Activated CD8-positive, alpha-beta T cell treated with anti-CD3 and anti-CD28 coated beads for 36 hours (primary cell): ENCODE measurements at places on chromosomes 5 and 9.

GRCh38 chr5:2724031-2724581 is 27.4 kb downstream of the IRX2 start:
- H3K4me3 ChIP-seq: no peak overlapping the region
- no peak for DNase-seq
- H3K36me3 ChIP-seq: no peaks in the 10 kb centered on the region
- H3K4me1 ChIP-seq: no peaks in the 10 kb centered on the region
- no peak overlapping the region for H3K27ac ChIP-seq

- no peaks in the 10 kb centered on the region for H3K27me3 ChIP-seq
- DNase-seq: peak; percentile 64
- peaks cover 24% of the 10 kb centered on the region for H3K4me1 ChIP-seq
Observed at GRCh38 chr9:99235926-99236634, 14.0 kb downstream of the SEC61B start.

DNA sequence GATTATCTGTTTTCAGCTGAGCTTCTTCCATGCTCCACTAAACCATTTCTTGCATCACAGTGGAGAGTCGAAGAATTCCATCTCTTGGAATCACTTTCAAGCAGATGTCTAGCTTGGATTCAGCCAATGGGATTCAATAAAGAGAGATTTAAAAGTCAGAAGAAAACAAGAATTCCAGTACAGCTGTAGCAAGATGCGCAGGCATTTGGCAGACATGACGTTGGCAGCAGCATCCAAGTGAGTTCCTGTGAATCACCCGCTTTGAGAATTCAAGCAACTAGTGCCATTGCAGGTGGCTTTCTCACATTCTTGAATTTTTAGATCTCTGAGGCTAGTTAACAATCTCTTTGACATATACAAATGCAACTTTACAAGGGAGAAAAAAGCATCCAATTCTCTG is 467.0 kb downstream of the CDH10 start:
- no peaks in the 10 kb centered on the region for H3K36me3 ChIP-seq
- no peak overlapping the region for H3K4me3 ChIP-seq

DNA sequence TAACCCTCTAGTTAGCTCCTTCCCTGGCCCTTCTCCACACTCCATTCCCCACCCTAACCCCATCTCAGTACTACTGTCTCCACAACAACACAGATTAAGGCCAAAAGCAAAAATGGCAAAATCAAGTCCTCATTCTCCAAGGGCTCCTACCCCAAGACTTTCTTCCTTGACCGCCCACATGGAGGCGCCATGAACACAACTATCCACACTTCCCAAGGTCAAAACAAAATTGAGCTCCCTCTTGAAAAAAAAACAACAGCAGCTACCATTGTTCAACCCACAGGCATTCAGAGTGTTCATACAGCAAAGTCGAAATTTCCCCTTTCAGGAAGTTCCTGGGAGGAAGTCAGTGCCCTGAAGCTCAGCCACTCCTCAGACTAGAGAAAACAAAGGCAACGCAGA is 54.4 kb downstream of the GNAQ start:
- H3K27ac ChIP-seq: peak overlapping the region; percentile 90
- H3K4me1 ChIP-seq: peaks cover 54% of the 10 kb centered on the region
- H3K36me3 ChIP-seq: peaks cover 5% of the 10 kb centered on the region

- H3K4me3 ChIP-seq: no peak overlapping the region
- no peak overlapping the region for H3K27ac ChIP-seq
- no peaks in the 10 kb centered on the region for H3K36me3 ChIP-seq
- H3K4me1 ChIP-seq: peaks cover 13% of the 10 kb centered on the region
Observed at GRCh38 chr5:72951671-72952468, 4.0 kb upstream of the FCHO2 start.

- no peak overlapping the region for H3K27ac ChIP-seq
- H3K27me3 ChIP-seq: peaks cover 10% of the 10 kb centered on the region
- DNase-seq: no peak
- no peaks in the 10 kb centered on the region for H3K4me1 ChIP-seq
Observed at GRCh38 chr9:129720181-129720864, 32.5 kb downstream of the PTGES start.

DNA sequence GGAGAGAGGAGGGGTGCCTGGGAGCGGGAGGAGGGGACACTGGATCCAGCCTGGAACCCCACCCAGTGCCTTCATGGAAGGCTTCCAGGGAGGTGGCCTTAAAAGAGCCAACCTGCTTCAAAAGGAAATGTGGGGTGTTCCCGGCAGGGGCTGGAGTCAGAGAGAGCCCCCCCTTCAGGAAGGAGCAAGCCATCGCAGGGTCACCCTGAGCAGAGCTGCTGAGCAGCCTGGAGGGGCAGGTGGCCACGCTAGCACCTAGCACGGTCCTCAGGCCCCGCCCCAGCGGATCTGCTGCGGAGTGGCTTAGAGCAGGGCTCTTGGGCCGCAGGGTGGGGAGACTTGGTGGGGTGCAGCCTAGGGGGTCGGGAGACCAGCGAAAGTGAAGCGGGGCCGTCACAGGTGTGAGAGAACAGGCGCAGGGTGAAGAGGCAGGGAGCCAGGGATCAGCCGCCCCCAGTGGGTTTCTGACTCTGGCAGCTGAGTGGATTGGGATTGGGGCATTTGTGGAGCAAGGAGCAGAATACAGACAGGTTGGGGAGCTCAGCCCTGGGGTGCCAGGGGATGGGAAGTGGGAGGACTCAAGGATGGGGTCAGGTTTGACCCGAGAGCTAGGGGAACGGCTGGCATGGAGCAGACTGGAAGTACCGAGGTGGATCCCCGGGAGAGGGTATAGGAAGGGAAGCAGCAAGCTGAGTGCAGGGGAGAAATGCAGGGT is 1.5 kb downstream of the LCN2 start:
- H3K36me3 ChIP-seq: no peaks in the 10 kb centered on the region
- no peak overlapping the region for H3K27ac ChIP-seq

- H3K4me1 ChIP-seq: no peaks in the 10 kb centered on the region
- H3K4me3 ChIP-seq: no peak overlapping the region
- no peak overlapping the region for H3K27ac ChIP-seq
- no peaks in the 10 kb centered on the region for H3K36me3 ChIP-seq
Observed at GRCh38 chr9:109775516-109775915, 4.5 kb upstream of the PALM2AKAP2 start.

DNA sequence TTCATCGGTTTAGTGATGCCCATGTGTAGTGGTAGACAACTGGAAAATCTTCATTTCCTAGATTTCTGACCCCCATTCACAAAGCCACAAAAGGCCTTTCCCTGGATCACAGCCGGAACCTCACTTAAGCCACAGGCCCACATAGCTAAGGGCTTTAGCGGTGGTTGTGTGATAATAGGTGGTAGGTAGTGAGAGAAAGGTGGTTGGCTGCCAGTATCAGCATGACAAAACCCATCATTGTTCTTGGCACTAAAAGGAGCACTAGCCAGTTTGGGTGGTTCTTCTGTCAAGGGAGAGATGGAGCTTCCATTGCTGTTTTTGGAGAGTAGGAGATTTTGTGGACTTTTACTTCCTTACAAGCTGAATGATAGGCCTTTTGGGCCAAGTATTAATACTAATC is 9.7 kb upstream of the SLC36A2 start:
- H3K36me3 ChIP-seq: no peaks in the 10 kb centered on the region
- no peak overlapping the region for H3K4me3 ChIP-seq
- no peak for DNase-seq
- no peak overlapping the region for H3K27ac ChIP-seq

DNA sequence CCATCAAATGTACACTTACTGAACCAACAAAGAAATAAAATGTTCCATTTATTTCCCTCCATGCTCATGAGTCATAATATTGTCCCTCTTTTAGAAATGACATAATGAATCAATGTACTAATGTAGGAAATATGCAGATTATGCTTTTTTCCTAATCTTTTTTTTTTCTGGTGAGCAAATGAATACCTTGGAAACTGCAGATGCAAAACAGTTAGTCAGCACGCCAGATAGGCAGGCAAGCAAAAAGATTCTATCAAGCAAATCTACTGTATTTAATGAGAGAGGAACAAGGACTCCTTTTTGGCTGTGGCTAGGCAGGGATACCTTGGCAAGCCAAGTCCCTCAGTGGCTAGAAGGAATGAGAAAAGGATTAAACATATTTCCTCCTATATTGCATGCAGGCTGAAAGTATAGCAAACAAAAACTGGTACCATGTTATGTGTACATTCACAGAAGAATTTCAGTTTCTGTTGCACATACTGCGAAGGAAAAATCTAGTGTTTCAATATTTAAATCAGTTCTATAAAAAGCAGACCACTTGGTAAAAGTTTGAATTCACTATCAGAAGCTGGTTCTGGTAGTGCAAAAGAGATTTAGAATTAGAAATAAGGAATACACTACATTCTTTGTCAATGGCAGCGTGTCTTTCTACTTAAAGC is 605.4 kb downstream of the TLE1 start:
- H3K27ac ChIP-seq: no peak overlapping the region
- H3K27me3 ChIP-seq: no peaks in the 10 kb centered on the region
- no peak overlapping the region for H3K4me3 ChIP-seq
- no peak for DNase-seq
- no peaks in the 10 kb centered on the region for H3K4me1 ChIP-seq
- no peaks in the 10 kb centered on the region for H3K36me3 ChIP-seq

DNA sequence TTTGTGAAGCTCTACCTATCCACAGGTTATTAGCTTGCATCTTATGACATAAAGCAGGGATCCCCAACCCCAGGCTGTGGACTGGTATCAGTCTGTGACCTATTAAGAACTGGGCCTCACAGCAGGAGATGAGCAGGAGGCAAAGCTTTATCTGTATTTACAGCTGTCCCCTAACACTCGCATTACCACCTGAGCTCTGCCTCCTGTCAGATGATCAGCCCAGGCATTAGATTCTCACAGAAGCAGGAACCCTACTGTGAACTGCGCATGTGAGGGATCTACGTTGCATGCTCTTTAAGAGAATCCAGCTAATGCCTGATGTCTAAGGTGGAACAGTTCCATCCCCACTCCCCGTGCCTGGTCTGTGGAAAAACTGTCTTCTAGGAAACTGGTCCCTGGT is 19.7 kb downstream of the FBXW11 start:
- H3K27ac ChIP-seq: peak overlapping the region; percentile 42
- no peak overlapping the region for H3K4me3 ChIP-seq

DNA sequence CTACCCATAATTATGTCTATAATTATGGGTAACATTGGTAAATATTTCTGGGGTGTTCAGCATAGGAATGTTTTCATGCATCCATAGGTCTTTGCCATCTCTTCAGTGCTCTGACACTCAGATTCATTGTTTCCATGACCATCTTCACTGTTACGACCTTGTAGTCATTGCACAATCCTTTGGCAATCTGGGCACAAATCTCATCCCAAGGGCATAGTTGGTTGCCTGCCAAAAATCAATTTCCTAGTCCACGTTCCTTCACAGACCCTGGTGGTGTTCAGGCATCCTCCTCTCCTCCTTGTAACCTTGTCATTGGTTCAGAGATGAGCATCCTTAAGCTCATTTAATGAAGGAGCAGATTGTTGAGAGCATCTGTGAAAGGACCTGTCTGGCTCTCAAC is 1400.7 kb downstream of the CDH12 start:
- H3K4me1 ChIP-seq: no peaks in the 10 kb centered on the region

DNA sequence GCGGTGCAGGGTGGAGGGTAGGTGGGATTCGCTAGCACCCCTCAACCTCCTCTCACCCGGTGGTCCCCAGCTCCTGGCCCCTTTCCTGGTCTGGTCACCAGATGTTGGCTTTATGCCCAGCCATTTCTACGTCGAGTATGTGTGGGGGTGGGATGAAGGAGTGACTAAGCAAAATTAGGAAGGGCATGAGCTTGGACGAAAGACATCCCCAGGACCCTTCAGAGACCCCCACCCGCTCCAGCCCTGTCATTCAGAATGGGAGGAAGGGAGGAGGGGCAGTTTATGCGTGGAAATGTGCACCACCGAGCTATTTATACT is 742 bp downstream of the BHMT2 start:
- peaks cover 9% of the 10 kb centered on the region for H3K4me1 ChIP-seq
- peaks cover 32% of the 10 kb centered on the region for H3K27me3 ChIP-seq
- H3K36me3 ChIP-seq: no peaks in the 10 kb centered on the region
- no peak overlapping the region for H3K4me3 ChIP-seq

- H3K27me3 ChIP-seq: no peaks in the 10 kb centered on the region
- H3K36me3 ChIP-seq: no peaks in the 10 kb centered on the region
- H3K27ac ChIP-seq: no peak overlapping the region
Observed at GRCh38 chr9:107751567-107752210, 262.1 kb upstream of the KLF4 start.

DNA sequence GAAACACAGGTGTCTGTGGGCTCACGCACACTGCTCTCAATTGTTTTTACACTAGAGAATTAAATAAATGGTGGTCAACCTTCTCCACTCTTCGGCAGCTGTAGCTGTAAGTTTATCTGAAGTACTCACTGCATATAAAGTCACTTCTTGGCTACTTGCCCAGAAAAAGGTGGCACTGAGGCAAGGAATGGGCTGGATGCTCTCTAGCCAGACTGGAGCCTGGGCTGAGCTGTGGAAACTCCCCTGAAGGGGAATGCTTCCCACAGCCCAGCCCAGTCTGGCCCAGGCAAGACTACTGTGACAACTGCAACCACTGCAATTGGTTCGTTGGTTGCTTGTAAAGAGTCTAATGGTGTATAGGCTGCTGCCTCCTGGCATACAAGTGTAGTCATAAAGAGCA is 4.5 kb downstream of the LEAP2 start:
- peaks cover 4% of the 10 kb centered on the region for H3K36me3 ChIP-seq
- no peak overlapping the region for H3K4me3 ChIP-seq
- no peak for DNase-seq
- H3K27ac ChIP-seq: no peak overlapping the region
- H3K27me3 ChIP-seq: no peaks in the 10 kb centered on the region
- H3K4me1 ChIP-seq: no peaks in the 10 kb centered on the region

DNA sequence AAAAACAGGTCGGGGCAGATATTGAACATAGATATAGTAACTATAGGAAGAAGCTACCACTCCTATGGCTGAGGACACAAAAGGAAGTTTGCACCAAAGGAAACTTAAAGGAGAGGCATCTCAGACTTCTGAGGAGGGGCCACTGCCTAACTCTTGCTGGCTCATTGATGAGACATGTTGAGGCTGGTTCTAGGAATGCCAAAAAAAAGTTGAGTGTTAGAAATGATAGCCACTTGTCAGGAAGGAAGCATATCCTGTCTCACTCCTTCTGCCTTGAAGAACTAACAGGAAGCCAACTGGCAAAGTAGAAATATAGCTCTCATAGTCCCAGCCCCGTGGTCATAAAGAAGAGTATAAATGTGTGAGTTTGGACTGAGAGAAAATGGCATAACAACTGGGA is 23.3 kb upstream of the STOM start:
- H3K36me3 ChIP-seq: no peaks in the 10 kb centered on the region
- H3K4me3 ChIP-seq: no peak overlapping the region
- no peak for DNase-seq

GRCh38 chr5:138653502-138653901 is 78.3 kb upstream of the HSPA9 start:
- peaks cover 29% of the 10 kb centered on the region for H3K4me1 ChIP-seq
- H3K27me3 ChIP-seq: peaks cover 75% of the 10 kb centered on the region
- DNase-seq: peak; percentile 20
- no peak overlapping the region for H3K27ac ChIP-seq

- no peaks in the 10 kb centered on the region for H3K27me3 ChIP-seq
- H3K4me3 ChIP-seq: no peak overlapping the region
- no peak overlapping the region for H3K27ac ChIP-seq
Observed at GRCh38 chr9:110951805-110952539, 86.3 kb downstream of the LPAR1 start.

DNA sequence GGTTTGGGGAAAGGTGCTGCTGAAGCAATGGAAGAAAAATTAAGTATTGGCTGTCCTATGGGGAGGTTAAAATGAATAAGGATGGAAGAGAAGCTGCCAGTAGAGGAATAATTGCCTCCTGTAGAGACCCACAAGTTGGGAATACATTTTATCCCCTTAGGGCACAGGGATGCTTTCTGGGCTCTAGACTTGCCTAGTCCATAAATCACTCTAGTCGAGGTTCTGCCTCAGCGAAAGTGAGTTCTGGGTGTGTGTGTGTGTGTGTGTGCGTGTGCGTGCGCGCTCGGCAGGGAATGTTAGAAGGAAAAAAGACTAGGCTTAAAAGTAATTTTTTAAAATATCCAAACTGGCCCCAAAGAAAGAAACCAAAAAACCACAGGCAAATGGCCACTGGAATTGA is 291.6 kb downstream of the DOCK8 start:
- peaks cover 12% of the 10 kb centered on the region for H3K4me1 ChIP-seq
- no peak for DNase-seq
- no peak overlapping the region for H3K4me3 ChIP-seq
- no peaks in the 10 kb centered on the region for H3K36me3 ChIP-seq
- H3K27ac ChIP-seq: no peak overlapping the region
